ENCODE measurements at places on chromosomes 7 and 10.

GRCh38 chr10:28077889-28078288 lies 79.0 kb upstream of the ODAD2 start:
- no peak for DNase-seq

GRCh38 chr7:32316839-32317238 lies 173.3 kb downstream of the LSM5 start:
- DNase-seq: no peak

DNA sequence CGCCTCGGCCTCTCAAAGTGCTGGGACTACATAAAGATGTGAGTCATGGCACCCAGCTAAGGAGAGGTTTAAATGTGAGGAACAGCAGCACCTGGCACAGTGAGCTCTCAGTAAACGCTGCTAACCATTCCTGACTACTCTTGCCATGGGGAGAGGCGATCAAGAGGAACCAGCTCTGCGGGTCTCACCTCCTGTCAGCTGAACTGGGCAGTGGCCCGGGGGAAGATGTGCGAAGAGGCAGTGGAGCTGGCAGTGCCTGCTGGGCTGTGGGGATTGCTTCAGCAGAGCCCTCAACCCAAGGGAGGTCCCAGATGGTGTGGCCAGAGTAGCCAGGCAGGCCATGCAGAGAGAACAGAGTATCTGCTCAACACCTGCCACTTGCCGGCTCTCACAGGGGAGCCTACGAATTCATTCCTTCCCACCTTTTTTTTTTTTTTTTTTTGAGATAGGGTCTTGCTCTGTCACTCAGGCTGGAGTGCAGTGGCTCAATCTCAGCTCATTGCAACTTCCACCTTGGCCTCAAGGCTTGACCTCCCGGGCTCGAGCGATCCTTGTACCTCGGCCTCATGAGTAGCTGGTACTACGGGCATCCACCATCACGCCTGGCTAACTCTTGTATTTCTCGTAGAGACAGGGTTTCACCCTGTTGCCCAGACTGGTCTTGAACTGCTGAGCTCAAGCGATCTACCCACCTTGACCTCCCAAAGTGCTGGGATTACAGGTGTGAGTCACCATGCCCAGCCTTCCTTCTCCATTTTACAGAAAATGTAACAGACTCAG lies 6.8 kb downstream of the POLM start:
- no peak for DNase-seq

DNA sequence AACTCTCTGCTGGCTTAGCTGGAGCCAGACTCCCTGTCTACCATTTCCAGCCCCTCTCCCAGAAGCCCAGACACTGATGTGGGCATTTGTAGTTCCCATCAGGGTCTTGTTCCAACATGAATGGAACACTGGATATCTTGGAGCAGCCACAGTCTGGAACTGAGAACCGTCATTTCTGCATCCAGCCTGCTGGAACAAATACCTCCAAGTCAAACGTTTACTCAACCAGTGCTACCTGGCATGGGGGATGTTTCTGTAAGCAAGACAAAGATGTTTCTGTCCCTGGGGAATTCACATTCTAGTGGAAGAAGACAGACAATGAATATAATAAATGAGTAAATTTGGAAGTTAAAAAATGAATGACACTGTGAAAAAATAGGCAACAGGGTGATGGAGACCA lies 70.8 kb upstream of the ZNF438 start:
- DNase-seq: no peak
